ENCODE measurements at places on chromosomes 12 and 14.

DNA sequence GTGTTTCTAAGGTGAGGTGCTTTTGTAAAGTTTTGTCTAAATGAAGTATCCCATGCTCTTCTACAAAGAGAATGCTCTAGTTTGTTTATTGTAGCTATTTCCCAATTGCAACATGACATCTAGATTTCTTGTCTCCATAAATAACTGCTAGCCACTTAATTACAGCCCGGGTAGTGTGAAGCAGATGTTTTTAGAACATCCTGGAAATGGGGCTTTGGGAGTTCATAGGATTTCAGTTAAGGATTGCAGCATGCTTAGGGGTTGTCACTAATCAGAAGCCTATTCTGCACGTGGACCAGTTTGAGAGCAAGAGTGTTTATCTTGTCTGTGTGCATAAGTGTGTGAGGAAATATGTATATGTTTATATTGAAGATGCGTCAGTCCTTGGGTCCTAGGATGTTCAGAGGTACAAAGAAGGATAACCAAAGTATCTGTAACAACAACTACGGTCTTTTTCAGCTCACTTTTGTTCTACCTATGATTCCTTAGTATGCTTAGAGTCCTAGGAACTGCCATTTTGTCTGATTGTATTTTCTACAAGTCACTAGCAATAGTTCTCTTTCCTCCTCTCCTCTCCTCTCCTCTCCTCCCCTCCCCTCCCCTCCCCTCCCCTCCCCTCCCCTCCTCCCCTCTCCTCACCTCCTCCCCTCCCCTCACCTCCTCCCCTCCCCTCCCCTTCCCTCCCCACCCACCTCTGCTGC lies 135.3 kb downstream of the ACSS3 start:
- DNase-seq: no peak

DNA sequence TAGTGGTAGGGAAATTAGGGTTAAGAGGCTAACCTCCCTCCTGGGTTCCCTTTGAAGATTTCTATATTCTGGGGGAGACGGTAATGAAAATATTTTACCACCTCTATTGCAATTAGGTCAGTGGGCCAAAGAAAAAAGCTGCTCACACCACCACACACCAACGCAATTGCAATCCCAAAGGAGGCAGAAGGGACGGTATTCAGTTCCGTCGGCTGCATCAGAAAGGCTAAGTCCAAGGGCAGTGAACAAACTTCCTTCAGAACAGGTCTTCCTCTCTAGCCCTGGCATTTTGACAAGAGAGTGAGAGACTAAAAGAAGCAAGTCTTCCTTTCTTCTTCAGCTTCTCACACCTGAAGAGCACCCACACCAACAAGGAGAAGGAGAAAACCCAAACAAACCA lies 51.2 kb downstream of the OTX2 start:
- no peak for DNase-seq

DNA sequence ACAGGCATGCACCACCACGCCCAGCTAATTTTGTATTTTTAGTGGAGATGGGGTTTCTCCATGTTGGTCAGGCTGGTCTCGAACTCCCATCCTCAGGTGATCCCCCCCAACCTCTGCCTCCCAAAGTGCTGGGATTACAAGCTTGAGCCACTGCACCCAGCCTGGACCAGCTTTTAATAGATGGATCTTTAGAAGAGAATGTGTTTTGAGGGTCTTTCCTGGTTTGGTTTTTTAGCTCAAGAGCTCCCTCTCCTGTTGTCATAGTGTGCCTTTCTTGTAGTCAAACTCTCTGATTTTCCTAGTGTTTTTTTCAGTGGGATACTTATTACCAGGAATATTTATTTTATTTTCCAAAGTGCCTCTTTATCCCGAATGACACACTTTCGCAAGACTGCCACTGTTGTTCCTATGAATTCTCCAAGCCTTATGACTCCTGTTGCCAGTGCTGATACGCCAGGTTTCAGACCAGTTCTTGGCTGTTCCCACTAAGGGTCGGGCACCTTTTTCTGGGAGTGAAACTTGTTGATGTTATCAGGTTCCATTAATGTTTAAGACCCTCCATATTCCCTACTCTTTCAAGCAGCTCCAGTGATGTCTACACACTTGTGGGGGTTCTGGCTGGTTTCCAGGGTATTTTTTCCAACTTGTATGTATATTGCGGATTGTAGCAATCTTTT lies 31.5 kb upstream of the LIMA1 start:
- no peak for DNase-seq

- no peak for DNase-seq
Observed at GRCh38 chr12:4725057-4725456, 4.9 kb downstream of the GALNT8 start.

- DNase-seq: no peak
Observed at GRCh38 chr14:93171376-93171775, 13.3 kb downstream of the MOAP1 start.

DNA sequence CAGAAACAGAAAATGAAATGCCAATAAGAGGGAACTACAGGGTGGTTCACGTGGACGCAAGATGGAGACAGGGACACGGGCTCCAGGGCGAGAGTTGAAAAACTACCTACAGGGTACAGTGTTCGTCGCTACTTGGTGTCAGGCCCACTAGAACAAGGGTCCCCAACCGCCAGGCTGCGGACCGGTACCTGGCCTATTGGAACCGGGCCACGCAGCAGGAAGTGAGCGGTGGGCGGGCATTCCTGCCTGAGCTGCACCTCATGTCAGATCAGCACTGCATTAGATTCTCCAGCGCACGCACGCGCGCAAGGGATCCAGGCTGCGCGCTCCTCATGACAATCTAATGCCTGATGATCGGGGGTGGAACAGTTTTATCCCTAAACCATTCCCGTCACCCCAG lies 14.8 kb downstream of the INF2 start:
- no peak for DNase-seq

DNA sequence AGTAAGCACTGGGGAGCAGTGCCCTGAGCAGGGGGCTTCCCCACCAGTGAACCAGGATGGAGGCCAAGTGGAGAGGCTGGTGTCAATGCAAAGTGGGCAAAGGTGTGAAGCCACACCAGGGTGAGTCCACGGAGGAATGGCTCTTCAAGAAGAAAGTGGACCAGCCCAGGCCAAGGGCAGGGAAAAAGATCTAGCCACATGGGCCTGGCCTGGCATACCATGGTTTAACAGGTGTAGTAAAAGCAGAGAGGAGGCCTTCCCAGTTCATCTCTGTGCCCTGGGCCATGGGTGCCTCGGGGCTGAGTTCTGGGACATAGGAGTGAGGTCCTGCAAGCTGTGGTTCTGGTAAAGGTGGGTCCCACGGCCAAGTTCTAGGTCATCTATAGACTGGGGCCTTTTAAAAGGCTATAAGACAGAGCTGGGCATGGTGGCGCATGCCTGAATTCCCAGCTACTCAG lies 153.4 kb downstream of the DPF3 start:
- no peak for DNase-seq

GRCh38 chr14:93970965-93971634 lies 5.3 kb downstream of the ASB2 start:
- DNase-seq: no peak

- DNase-seq: no peak
Observed at GRCh38 chr14:24207104-24207551, 1.6 kb downstream of the TSSK4 start.

- no peak for DNase-seq
Observed at GRCh38 chr14:67225523-67225922, 15.7 kb upstream of the PALS1 start.

DNA sequence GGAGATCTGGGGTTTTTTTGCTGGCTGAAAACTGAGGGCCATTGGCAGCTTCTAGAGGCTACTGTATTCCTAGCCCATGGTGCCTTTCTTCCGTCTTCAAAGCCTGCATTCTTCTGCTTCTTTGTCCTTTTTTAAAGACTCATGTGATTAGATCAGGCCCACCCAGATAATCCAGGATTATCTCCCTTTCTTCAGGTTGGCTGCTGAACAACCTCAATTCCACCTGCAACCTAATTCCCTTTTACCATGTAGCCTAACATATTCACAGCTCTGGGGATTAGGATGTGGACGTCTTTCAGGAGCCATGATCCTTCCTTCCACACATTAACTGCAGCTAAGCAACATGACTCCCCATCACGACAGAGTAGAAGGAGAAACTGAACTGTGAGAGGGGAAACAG lies 985.5 kb downstream of the DIO2 start:
- no peak for DNase-seq

GRCh38 chr12:49476091-49476490 lies 62.7 kb upstream of the KCNH3 start:
- DNase-seq: no peak

DNA sequence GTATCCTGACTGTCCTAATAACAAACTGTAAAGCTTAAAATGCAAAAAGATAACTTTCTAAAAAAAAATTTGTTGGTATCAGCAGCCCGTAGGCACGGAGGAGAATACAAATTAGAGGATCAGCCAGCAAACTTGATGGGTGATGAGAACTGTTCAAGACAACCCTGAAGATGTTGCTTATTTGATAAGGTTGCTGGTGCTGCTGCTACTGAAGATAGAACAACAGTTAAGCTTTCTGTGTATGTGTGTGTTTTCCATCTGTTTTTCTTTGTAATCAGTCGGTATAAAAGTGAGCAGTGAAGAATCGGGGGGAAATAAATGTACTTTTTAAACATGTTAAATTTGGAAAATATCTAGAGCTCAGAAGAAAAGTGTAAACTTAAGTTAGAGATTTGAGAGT lies 67.4 kb upstream of the POC1B start:
- no peak for DNase-seq

- no peak for DNase-seq
Observed at GRCh38 chr14:42110167-42110566, 503.5 kb downstream of the LRFN5 start.

DNA sequence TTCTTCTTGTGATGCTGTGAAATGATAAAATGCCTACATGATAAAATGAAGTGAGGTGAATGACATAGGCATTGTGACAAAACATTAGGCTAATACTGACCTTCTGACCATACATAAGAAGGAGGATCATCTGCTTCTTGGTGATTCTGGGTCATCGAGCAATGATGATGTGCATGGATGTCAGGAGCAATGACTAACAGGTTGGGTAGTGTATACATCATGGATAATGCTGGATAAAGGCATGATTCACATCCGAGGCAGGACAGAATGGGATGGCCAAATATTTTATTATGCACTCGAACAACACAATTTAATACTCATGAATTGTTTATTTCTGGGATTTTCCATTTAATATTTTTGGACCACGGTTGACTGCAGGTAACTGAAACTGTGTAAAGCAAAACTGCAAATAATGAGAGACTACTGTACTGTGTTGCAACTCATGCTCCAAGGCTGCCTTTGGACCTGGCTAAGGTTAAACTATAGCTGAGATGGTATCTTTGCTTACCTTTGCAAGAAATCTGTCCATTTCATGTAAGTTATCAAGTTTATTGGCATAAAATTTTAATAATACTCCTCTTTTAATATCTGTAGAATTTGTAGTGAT lies 7.6 kb upstream of the SLC25A21 start:
- no peak for DNase-seq

DNA sequence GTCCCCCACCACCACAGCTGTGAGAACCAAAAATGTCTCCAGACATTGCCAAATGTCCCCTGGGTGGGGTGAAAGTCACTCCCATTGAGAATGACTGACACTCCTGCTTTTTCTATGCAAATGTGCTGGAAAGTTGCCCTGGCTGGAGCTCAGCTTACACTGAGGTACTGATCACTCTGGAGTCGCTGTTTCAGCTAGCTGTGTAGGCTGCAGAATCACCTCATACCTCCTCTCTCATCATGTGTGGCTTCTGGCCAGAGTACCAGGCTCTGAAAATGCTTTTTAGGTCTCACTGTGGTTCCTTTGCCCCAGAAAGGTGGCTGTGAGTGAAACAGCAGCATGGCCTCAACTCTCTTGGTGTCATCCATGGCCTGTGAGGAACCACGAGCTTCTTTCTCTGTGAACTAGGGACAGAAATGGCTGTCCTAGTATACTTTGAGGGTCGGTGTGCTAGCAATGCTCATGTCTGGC lies 414.4 kb downstream of the DPF3 start:
- DNase-seq: no peak

GRCh38 chr14:70881549-70882177 lies 25.6 kb upstream of the PCNX1 start:
- no peak for DNase-seq
